ENCODE measurements at places on chromosomes 5 and 9.
A peak's percentile ranks its signal among the peaks of the same experiment; 100 is the strongest.

GRCh38 chr9:137800196-137801022 lies 77.2 kb upstream of the CACNA1B start:
- DNase-seq: no peak

- DNase-seq: no peak
Measured at GRCh38 chr5:32168460-32169033, 5.6 kb downstream of the GOLPH3 start.

DNA sequence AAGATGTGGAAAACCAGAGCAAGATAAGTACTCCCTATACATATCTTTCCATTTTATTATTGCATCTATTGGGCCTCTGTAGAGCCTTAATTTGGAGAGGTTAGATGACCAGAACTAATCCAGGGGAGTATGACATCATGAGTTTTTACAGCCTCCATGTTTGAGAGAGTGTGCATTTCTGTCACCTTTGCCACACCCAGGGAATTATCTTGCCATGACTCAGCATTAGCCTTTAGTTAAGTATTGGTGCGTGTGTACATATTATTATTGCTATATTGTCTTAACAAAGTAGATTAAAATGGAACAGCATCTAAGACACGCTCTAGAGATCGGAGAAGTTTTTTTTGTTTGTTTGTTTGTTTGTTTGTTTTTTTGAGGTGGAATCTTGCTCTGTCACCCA lies 27.6 kb downstream of the DIMT1 start:
- no peak for DNase-seq

DNA sequence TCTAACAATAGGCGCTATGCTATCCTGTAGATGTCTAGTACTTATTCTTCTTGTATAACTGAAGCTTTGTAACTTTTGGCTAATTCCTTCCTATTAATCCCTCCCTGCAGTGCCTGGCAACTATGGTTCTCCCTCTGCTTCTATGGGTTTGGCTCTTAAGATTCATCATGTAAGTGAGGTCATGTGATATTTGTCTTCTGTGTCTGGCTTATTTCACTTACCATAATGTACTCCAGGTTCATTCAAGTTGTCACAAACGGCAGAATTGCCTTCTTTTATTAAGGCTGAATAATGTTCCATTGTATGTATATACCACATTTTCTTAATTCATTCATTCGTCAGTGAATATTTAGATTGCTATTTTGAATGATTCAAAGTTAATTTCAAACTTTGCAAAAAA lies 149.9 kb upstream of the GAS1 start:
- no peak for DNase-seq

DNA sequence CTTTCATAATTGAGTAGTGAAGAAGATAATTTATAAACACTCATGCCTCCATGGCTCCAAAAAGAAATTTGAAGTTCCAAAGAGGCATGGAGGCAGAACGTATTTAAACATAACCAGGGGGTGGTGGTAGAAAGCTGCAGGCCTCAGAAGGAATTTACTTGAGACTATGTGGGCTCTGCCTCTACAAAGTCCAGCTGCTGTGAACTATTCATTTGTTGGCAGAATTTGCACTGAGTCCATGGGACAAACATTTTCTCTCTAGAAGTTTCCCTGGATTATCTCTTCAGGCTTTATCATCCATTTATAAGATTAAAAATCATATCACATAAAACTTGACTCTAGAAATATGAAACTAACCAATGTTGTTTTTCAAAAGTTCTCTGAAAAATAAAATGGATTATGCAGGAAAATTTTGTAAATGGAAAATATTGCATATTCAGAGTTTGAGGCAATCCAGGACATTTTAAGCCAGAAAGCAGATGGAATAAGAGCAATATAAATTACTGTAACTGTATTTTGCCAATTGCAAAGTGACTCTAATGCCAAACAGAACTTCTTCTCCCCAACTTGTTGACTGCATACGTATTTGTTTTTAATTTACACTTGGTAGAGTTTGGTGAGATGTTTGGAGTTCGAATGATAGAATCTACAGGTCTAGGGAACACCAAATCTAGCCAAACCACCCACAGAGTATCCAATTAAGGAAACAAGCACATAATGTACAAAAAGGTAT lies 258.2 kb downstream of the ENC1 start:
- DNase-seq: no peak

- no peak for DNase-seq
Measured at GRCh38 chr5:134227259-134227658, 1.4 kb upstream of the PPP2CA start.

- DNase-seq: no peak
Measured at GRCh38 chr9:1916095-1916494, 99.1 kb upstream of the SMARCA2 start.

DNA sequence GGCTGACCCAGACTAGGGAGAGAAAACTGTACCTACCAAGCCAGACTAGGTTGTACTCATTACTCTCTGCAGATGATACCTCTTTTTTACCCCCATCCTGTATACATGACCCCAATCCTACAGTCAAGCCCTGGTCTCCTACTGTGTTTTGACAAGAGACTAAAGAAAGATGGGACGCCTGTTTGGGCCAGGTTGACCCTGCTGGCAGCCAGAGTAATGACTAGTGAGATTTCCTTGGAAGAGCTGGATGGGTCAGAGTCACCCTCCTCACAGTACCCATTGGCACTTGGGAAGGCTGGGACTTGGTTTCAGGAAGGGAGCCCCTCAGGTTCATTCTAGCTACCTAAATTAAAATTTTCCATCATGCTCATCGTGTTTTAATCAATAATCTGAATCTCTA lies 89.7 kb upstream of the NR4A3 start:
- no peak for DNase-seq

DNA sequence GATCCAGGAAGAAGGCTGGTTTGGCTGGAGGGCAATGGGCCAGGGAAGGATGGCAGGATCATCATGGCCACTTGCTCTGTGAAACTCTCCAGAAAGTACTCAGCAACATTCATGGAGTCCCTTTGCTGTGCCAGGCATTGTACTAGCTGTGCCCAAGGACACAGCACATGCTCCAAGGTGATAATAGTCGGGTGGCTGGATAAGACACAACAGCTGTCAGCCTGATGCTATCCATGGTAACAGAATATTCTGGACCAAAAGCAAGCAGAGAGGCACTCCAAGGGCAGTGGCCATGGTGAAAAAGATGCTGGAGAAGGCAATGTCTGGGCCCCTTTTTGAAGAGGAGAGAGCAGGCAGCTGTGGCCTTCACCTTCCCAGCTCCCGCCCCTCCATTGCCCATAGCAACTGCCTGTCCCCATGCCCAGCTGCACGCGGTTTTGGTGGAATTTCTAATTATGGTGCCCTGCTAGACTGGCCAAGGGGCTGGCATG lies 113.8 kb upstream of the CPEB4 start:
- no peak for DNase-seq

DNA sequence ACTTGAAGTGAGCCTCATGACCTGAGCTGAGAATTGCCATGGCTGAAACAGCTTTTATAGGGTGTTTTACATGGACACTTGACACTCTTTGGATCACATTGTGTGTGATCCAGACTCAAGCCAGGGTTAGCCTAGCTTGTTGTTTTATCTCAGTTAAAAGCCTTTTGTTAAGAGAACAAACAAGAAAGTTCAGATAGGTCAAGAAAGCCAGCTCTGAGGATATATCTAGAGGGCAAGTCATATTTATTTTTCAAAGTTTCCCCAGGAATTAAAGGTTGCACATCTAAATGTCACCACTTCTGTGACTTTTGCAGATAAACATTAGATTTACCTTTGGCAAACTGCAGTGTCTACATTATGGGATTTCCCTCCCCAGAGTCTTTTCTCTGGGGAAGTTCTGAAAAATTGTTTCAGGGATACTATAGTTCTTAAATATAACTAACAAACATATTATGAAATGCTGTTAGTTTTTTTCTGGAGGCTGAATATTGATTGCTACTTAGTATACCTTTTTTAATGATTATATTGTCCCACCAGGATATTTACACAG lies 134.5 kb downstream of the C9orf152 start:
- no peak for DNase-seq

- no peak for DNase-seq
Measured at GRCh38 chr9:127662617-127663016, 44.2 kb upstream of the CFAP157 start.

DNA sequence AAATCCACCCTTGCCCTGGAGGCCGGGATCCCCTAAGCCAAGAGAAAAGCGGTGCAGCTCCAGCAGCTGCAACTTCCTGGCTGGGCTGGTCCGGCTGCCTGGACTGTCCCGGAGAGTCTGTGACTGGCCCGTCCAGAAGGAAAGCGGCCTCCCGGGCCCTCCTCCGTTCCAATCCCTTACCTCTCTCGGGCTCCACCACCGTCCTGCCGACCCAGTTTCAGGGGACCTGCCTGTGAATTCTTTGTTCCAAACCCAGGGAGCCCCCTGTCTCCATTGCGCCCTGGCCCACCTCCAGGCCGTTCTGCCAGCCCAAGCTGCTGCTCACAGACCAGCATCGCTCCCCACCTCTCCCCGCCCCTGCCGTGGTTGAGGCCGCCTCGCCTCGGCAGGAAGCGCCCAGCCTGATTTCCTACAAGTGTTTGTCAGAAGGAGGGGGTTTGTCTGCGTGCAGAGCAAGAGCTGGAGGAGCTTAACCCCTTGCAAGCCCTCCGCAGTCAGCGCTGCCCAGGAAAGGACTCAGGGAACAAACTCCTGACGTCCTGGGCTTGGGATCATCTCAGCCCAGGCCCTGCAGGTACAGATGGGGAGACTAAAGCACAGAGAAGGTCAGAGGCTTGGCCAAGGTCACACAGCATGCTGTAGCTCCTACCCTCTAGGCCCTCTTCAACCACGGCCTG lies at the start of gene AKNA:
AKNA (minus strand) TSS at position 303 of the 677 bp plus-strand sequence. CDS start 6,649 bp downstream, outside the sequence.
- no peak for DNase-seq

GRCh38 chr9:95826183-95826838 lies 49.2 kb upstream of the ERCC6L2 start:
- no peak for DNase-seq

- DNase-seq: no peak
Measured at GRCh38 chr9:99855467-99856176, 33.9 kb downstream of the NR4A3 start.

DNA sequence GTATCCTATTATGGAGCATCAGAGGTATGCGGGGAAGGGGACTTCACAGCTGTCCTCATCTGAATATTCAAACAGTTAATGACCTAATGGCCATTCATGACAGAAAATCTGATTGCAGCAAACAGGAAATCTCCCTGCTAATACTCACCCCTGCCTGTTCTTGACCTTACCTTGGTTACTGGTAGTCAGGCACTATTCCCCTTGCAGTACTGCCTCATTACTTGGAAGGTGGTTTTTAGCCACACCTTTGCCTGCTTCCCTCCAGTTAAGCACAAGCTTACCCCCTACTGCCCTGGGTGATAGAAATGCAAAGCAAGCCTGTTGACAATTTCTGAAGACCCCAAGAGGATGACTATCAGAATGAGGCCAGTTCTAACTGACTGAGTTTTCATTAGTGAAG lies 332.4 kb downstream of the NTRK2 start:
- DNase-seq: no peak

- DNase-seq: no peak
Measured at GRCh38 chr9:10015755-10016154, 597.0 kb downstream of the PTPRD start.

DNA sequence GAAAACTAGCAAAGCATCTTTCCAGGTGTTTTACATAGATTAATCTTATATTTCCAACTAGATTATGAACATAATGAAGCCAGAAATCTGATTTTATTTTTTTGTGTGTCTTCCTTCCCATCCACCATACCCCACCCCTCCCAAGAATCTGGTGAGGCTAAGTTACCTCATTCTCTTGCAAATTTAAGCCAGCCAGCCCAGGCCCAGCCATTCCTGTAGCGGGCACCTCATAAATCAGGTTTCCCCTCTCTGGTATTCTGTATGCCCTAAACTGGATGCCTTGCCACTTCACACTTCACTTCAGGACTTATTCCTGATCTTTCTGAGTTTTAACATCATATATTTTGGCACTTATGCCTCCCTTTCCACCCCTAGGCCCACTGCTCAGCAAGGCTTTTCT lies 21.8 kb downstream of the C9 start:
- DNase-seq: no peak

DNA sequence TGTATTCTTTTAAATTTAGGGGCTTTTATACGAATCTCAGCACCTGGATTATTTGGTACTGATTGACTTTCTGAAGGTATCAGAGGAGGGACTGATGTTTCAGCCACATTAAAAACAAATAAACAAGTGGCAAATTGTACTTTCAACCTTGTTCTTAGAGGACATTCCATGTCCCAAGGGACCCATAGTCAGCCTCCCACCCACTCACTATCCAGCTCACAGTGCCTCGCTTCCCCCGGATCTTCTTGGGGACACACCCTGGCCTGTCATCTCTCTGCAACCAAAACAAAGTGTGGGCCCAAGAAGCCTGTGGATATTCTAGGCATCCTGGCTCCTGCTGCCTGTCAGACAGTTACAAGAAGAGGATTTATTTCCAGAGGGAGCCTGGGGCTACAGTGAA lies 8.8 kb upstream of the BOD1 start:
- DNase-seq: no peak

DNA sequence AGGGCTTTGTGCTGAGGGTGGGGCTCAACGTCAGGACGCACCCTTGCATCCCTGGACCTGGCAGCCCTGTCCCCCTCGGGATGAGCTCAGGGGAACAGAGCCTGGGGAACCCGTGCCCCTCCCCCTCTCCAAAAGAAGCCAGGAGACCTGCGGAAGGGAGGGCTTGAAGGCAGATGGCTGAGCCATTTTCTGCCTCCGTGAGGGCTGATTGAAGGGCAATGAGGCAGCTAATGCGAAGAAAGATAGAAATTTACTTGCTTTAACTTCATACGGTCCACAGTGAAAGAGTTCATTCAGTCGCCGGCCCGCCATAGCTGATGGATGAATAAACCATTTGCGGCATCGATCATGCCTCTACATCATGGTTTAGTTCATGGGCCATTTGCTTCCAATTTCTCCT lies 28.8 kb downstream of the ASS1 start:
- no peak for DNase-seq

DNA sequence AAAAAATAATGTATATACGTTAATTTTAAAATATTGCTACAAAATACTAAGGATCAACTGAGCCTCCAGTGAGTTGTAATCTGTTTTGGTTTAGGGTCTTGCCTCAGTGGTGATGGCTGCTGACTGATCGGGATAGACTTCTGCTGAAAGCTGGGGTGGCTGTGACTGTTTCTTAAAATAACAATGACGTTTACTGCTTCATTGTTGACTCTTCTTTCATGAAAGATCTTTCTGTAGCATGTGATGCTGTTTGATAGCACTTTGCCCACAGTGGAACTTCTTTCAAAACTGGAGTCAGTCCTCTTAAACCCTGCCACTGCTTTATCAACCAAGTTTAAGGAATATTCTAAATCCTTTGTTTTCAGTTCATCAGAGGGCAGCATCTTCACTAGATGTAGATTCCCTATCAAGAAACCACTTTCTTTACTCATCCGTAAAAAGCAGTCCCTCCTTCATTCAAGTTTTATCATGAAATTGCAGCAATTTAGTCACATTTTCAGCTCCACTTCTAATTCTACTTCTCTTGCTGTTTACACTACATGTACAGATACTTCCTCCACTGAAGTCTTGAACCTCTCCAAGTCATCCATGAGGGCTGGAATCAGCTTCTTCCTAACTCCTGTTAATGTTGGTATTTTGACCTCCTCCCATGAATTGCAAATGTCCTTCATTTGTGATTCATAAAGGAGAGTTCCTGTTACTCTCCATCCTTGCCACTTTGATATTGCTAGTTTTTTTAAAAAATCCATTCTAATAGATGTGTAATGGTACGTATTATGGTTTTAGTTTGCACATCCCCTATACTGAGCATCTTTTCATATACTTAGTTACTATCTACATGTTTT lies 41.5 kb upstream of the PTPDC1 start:
- DNase-seq: no peak

GRCh38 chr9:72292256-72292682 lies 72.7 kb downstream of the ZFAND5 start:
- DNase-seq: peak; percentile 10
